Progenitor cell of endocrine pancreas (in vitro differentiated cells): ENCODE measurements at places on chromosomes 16 and 17.

DNA sequence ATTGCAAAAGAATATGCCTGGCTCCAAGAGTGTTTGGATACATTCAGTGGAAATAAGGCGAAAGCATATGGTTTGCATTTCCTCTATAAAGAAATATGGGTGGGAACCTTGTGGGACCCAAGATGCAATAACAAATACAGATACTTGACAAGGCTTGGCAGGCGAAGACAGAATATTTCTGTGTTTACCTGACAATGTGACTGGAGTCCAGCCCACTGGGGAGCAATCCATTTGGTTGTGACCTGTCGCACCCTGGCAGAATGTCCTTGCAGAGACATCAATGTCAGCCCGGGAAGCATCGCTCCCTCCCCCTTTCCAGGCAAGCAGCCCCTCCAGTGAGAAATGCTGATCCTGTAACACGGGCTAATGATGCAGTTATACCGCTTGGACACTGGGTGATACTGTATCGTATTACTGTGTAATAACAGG lies 296.6 kb downstream of the MAF start:
- DNase-seq = no peak

DNA sequence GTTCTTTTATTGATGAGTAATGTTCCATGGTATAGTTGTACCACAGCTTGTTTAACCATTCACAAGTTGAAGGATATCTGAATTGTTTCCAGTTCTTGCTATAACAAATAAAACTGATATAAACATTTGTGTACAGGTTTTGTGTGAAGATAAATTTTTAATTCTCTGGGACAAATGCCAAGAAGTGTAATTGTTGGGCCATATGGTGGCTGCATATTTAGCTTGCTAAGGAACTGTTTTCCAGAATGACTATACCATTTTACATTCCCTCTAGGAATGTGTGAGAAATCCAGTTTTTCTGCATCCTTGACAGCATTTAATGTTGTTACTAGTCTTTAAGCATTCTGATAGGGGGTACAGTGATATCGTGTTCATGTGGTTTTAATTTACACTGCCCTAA lies 368.5 kb downstream of the KIF2B start:
- no peak for DNase-seq

DNA sequence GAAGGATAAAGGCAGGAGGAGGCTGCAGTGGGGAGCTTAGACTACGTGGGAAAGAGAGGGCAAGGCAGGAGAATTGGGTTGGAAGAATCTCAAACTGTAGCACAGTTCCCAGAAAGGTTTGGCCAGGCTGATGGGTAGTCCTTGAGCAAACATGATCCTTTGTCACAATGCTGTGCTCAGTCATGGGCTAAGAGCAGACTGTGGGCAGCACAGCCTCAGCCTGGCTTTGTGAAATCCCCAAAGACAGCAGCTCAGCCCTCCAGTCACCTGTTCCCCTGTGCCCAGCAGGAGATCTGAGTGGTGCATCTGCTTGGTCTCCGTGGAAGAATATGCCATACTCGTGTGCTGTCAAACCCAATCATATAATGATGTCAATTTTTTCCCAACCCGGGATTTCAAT lies 10.6 kb upstream of the ENGASE start:
- no peak for DNase-seq

DNA sequence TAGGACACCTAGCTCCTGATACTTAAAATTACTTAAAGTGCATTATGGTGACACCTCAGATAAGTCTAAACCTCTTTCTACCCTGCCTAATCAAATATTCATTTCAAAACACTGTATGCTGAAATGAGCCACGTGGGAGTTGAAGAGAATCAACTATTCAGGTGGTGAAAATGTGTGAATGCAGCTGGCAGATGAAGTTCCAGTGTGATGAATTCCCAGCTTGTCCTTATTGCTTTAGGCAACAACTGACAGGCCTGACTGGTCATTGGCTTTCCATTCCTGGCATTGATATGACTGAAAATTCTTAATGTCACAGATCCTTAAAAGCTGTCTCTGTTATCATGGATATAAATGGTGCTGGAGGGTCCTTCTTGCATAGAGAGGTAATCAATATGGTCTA lies 301.9 kb upstream of the TBX2 start:
- no peak for DNase-seq

DNA sequence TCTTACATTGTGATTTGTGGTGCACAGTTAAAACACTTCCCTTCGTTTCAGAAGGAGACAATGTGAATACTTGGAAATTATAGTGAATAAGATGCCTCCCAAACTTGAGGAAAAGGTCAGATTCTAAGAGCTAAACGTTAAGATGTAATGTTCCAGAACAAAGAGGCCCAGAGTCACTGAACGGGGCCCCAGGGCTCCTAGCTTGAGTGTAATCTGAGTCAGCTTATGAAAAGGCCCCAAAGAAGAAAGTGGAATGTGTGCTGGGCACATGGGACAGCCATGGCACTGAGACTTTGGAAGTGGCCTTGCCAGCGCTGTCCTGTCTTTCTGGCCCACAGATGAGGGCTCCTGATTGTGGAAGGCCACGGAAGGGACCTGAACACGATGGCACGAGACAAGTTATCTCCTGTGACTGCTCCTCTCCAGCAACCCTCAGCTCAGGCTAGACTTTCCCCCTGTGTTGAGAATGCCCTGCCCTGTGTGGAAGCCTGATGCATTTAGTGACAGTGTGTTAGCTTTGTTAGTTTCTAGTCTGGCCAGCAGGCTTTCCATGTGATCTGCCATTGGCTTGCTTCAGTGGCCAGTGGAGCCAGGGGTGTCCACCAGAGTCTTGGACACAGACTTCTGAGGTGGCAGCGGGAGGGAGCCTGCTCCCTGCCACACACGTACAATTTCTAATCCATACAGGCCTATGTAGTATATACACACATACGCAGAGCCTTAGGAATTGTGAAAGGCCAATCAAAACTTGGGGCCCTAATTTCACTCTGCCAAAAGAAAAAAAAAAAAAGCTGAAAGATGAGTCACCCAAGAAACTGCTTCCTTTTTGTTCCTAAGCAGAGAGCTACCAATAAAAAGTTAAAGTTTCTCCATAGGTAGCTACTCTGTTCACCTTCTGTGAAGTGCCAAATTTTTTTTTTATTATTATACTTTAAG lies 13.1 kb downstream of the SPATA33 start:
- DNase-seq = no peak

GRCh38 chr16:72530434-72530833 lies 358.5 kb upstream of the PMFBP1 start:
- DNase-seq = no peak

- DNase-seq = no peak
These were observed 6.1 kb downstream of the DOK4 start for GRCh38 chr16:57479976-57480753.
